ENCODE measurements at places on chromosomes 2 and 18.

DNA sequence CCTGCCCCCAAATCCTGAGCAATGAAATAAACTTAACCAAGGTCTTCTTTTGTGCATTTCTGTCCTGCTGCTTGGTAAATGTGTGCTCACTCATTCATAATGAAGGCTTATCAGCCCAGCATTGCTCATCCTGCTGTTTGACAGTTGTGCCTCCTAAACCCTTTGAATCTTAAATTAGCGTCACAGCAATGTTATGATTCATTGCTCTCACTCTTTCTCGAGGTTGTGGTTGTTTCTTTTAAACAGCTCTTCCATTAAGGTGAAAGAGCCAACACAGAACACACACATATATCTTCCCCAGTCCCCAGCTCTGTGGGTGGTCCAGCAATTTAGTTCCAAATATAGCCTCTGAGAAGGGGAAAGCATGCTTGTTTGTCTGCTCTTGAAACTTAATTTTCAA lies 84.0 kb downstream of the EVA1A start:
- no peak for DNase-seq

- no peak for DNase-seq
Measured at GRCh38 chr2:208062113-208062512, 36.8 kb upstream of the PLEKHM3 start.

GRCh38 chr2:240405684-240406313 lies 29.7 kb upstream of the GPC1 start:
- DNase-seq: no peak

GRCh38 chr18:63585988-63586387 lies 1.2 kb upstream of the SERPINB13 start:
- no peak for DNase-seq

DNA sequence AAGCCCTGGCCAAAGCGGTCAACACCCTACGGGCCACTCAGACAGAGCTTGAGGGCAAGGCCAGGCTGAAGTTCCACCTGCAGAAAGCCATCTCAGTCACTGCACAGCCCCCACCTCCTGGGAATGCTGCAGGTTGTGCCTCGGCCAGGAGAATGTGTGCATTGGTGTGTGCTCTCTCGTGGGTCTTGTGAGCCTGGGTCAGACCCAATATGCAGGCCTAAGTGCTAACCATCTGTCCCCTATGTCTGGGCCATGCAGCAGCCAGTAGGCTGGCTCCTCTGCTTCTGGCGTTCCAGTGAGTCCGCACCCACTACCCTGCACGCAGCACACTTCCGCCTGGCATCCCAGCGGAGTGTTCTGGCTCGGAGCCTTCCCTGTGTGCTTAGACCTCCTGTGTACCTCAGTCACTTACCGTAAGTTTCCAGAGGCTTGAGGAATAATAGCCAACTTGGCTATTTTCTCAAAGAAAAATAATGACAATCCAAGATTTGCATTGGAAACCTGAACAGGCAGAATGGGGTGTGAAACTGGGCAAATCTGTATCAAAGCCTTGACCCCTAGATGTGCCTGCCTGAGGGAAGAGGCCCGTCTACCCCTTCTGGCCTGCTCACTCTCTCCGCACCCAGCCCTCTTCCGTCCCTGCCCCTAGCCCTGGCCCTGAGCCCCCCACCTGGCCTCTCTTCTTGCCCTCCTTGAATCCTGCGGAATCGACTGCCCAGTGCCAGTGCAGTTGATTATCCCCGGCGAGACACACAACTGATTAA lies 7.2 kb downstream of the SIX3 start:
- no peak for DNase-seq

GRCh38 chr2:151984424-151985083 lies 114.3 kb downstream of the CACNB4 start:
- no peak for DNase-seq

DNA sequence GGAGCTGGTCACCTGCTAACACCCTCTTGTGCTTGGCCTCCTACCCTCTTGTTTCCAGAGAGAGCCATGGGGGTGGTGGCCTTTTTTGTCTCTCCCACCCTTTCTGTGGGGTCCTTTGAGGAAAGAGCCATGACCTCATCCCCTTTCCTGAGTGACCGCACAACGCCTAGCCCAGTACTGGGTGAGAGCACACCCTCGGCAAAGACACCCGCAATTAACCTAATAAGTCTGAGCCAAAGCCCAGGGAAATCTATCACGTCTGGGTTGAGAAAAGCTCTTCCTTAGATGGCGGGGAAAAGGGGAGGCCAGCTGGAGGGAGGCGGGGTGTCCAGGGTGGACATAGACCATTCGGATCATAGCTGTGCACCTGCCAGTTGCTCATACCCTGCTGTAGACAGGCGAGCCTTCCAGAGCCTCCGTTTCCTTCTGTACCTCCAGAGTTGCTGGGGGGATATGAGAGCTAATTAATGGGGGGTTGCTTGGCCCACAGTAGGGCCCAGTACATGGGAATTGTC lies 93.7 kb upstream of the MCFD2 start:
- DNase-seq: no peak

- no peak for DNase-seq
Measured at GRCh38 chr18:77123320-77124231, 9.0 kb downstream of the MBP start.

DNA sequence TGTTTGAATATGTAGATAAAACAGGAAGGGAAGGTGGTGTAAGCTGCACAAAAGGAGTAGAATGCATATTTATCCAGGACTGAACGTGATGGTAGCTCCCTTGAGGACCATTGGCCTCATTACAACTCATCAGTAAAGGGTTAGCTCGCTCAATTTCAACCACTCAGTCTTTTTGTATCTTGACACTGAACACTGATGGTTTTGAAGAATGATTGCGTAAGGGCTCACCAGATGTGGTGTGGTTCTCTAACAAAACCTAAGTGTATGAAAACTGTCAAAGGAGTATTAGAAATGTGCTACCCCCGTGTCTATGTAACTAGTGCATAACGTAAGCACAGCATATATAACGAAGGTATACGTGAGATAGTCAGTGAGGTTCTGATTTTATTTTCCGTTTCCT lies 272.4 kb upstream of the THSD7B start:
- no peak for DNase-seq

- no peak for DNase-seq
Measured at GRCh38 chr2:207223051-207223450, 57.3 kb upstream of the KLF7 start.

DNA sequence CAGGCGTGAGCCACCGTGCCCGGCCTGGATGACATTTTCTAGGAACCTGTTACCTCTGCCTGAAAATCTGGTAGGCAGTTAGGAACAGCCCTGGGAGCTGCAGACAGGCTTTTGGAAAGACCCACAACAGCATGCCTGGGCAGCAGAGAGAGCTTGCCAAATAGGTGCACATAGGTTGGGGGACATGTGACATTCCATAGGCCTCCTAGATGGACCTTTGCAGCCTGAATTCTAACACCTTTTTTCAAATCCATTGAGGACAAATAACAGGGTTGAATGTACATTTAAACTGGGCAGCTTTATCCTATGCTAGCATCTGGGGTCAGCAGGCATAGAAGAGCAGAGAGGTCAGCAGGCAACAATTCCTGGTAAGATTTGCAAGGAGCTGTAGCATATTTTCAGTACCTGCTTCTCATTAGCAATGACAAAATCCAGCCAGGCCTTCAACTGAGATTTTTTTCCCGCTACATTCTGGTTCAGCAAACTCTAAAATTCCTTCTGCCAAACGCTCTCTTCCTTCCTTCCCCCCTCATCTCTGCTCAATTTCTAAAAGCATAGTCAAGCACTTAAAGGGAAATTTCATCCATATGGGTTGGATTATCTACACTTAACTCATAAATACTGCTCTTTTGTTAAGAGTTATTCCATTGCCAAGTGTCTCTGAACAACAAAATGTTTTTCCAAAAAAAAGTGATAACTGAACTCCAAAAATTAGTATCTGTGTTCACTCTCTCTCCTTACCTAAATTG lies 75.2 kb downstream of the SOWAHC start:
- DNase-seq: no peak
